ENCODE measurements at places on chromosomes 6 and 20.

GRCh38 chr6:45421709-45422502 lies 44.2 kb upstream of the SUPT3H start:
- peak; percentile 47 for DNase-seq

GRCh38 chr6:5481750-5482149 lies 220.4 kb downstream of the FARS2 start:
- no peak for DNase-seq

- no peak for DNase-seq
Observed at GRCh38 chr6:7899889-7900213, 10.7 kb downstream of the TXNDC5 start.

GRCh38 chr20:47244451-47244850 lies 112.0 kb downstream of the ZMYND8 start:
- DNase-seq: no peak

GRCh38 chr20:23415959-23416583 lies 5.2 kb downstream of the NAPB start:
- peak; percentile 42 for DNase-seq

DNA sequence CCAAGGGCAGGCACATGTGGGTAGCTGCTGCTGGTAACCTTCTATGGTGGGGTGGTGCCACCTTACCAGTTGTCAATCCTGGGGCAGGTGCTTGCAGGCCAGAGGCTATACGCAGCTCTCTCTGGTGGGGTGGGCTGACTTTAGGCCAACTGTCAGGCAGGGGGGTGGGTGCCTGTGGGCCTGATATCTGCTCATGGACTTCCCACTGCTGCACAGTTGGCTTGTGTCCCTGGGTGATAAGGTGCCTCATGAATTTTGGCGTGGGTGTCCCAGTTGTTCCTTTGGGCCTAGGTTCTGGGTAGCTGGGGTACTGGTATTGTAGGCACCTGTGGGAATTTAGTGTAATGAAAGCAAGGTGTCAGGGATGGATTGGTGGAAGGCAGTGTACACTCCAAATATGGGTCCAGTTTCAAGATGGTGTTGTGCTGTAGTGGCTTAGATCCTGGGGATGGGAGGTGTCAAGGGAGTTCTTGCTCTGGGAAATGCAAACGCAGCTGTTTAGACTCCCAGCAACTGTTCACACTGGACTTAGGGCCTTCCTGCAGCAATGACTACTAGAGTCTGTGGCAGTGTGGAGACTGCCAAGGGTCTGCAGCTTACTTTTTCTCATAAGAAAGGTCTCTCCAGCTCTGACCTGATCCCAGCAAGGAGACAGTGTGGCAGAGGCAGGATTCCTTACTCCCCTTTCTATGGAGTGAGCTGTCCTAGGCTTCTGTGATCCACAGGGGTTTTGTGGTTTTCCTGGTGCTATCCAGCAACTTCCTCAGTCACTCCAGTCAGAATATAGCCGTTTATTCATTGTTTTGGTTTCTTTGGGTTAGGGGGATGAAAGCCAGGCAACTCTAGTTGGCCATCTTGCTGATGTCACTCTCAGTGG lies 128.2 kb downstream of the CRYBG1 start:
- DNase-seq: no peak

Data from CD4-positive, alpha-beta T cell treated with Interleukin-10 for 1 hour (primary cell).